ENCODE measurements at places on chromosomes 3 and 15.

DNA sequence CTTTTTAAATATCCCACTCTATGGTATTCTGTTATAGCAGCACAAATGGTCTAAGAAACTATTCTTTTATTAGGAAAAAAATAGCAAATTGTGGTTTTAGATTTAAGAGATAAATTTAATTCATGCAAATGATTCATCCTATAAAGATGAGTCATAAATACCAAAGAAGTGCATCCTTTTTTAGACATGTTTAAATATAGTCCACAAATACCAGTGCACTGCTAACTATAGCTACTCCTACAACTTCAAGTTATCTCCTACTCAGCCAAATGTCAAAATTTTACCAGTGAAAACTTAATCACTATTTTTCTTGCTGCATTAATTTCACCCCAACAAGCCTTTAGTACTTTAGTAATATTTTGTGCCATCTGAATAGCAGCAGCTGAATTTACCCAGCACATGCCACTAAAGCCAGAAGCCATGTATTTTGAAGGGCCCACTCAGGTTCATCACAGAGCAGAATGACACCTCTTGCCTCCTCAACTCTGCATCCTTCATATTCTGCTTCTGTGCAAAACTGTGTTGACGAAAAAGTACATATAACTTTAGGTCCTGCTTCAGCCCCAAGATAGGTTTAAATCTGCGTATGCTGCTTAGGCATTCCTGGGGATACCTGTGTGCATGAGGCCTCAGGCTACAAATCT lies 24.9 kb downstream of the CX3CR1 start:
- DNase-seq, result no peak

DNA sequence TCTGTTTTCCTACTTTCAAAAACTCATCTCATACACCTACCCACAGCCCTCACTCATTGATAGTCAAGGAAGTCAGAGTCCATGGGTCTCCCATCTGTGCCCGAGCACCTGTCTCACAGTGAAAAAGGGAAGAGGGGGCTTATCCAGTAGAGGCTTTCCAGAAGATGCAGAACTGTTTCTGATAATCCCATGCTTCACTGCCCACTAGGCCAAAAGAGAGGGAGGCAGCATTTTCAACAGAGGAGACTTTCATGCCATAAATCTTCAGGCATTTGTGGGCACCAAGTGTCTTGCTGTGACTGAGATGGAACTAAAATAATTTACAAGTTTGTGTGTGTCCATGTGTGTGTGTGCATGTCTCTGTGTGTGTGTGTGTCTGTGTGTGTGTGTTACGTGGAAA lies 117.9 kb upstream of the PHLDB2 start:
- DNase-seq, result no peak

DNA sequence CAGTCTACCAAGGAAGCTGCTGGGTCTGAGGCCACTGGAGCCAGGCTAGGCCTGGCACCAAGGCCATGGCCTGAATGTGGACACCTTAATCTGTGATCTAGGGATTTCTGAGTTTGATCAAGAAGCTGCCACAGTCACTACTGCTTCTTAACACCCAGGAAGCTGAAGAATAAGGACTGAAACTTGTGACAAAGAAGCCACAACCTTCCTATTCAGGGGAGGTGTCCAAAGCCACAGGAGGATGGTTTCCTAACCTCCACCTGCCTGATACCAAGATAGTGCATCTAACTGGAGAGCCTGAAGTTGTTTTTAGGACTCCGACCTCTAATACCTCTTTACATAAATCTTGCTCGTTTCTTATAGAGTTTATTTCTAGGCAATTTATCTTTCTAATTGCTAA lies 5.5 kb upstream of the ANO10 start:
- no peak for DNase-seq

DNA sequence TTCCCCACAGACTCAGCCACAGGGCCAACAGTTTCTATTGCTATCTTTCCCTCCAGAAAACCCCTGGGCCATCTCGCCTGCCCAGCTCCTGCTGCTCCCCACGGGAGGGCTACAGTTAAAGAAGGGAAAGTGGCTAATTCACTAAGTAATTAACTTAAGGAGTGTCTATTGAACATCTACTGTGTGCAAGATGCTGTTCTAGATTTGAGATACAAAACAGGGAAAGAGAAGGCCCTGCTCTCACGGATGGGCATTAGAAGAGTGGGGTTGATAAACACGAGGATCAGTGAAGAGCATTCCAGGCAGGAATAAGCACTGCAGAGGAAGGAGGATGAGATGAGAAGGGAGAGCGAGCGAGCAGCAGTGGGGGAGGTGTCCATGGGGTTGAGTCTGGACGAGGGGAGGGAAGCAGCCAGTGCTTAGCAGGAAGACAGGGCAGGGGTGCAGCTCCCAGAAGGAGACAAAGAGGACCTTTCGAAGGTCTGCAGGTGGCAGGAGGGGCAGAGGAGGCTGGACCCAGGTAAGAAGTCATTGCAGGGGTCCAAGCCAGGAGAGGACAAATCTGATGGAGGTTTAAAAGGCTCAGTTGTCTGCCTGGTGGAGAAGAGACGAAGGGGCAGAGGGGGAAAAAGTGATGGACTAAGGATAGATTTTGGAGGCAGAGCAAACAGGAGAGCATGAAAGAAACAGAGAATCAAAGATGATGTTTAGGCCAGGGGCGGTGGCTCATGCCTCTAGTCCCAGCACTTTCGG lies 64.7 kb downstream of the KLF15 start:
- no peak for DNase-seq

DNA sequence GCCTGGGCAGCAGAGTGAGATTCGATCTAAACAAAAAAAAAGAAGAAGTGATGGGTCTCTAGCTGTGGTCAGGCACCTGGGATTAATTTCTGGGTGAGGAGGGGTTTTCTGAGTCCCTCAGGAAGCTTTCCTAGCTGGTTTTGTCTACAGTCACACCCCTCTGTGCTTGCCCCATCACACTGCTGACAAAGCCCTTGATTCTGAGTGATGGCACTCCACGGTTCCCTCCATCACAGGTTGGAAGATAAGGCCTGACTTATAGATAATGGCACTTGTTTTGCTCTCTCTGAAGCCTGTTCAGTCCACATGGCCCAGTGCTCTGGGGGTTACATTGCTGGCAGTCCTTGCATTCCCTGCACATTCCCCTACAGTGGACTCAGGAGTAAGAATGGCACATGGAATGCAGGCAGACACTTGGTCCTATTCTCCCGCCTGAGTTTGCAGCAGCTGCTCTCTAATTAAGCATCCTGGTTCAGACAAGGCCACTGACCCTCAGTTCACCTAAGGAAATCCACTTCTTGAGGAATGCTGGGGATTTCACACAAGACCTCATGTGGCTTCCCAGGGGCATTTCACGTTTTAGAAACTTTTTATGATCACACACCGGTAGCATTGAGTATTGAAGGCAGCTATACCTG lies 81.0 kb upstream of the NMNAT3 start:
- DNase-seq, result no peak

- no peak for DNase-seq
These were observed 47.9 kb downstream of the ATP2C1 start for GRCh38 chr3:130941793-130942192.

DNA sequence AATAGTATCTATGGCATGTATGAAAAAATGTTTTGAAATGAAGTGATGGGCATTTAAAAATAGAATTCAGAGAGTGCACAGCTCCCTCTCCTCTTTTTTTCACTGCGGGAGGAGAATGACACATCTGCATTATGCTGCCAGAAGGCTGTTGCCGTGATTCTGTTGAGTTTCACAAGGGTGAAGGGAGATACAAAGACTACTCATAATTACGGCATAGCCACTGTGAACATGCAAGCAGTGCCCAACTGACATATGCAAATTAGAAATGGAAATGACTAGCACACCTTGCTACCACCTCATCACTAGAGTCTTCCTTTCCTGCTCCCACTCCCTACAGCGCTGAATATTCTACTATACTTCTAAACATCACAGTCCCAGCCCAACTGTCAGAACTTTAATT lies 20.1 kb downstream of the IFT57 start:
- DNase-seq, result no peak

DNA sequence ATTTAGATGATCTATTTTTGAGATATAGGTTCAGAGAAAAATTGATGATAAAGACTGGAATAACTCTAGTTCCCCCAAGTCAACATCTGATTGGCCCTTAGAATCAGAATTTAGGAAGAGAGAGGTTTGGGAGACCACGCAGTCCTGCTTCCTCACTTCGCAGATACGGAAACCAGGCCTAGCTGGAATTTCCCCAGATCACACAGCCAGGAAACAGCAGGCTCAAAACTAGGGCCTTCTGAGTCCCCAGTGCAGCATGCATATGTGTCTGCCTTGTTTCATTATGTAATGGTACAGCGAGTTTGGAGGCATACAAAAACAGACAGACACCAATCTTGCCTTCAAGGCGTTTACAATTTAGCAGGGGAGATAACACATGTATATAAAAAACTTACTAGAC lies 177.1 kb upstream of the ICE2 start:
- DNase-seq, result no peak

DNA sequence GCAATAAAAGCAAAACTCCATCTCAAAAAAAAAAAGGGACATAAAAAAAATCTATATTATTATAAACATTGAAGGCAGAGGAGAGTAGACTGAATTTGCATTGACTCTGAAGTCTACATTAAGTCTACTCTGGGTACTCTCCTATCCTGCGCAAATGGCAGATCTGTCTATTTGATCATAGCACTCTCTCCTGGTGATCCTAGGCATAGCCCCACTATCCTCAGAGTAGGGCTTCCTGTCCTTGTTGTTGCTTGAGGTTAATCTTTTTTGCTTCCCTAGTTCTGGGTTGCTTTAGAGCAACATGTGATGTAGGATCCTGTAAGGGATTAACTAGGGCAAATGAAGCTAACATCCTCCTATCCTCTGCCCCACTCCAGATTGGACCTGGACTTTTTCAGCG lies 82.1 kb upstream of the LRRFIP2 start:
- no peak for DNase-seq

DNA sequence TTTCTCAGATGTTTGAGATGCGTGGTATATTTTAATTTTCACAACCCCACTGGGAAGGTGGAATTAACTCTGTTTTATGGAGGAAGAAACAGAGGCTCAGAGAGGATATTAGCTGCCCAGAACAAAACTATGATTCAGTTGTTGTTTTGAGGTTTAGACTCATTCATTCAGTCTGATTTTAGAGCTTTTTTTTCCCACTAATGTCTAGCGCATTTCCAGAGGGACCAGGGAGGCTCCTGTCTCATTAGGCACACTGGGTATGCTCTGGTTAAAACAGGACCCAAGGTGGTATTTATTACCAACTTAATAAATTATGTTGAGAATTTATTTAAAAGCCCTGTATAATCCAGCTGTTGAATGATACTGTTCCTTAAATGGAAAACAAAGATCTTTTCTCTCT lies 272.0 kb upstream of the RGMA start:
- DNase-seq, result no peak

GRCh38 chr15:72961346-72961745 lies 90.9 kb upstream of the NEO1 start:
- no peak for DNase-seq

DNA sequence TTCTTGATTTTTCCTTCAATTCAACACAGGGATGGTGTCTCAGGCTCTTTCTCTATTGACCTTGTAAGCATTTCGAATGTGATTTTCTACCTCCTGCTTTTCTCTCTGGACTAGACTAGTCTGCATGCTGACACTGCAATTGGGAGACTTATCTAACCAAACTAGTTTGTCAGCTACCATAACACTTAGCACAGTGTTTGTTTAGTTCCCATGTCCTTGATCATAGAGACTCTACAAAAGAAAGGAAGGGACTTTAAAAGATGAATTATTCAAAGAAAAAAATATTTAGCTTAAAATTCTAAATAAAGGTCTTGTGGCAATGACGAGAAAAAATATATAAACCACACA lies 407.0 kb downstream of the ERC2 start:
- no peak for DNase-seq

DNA sequence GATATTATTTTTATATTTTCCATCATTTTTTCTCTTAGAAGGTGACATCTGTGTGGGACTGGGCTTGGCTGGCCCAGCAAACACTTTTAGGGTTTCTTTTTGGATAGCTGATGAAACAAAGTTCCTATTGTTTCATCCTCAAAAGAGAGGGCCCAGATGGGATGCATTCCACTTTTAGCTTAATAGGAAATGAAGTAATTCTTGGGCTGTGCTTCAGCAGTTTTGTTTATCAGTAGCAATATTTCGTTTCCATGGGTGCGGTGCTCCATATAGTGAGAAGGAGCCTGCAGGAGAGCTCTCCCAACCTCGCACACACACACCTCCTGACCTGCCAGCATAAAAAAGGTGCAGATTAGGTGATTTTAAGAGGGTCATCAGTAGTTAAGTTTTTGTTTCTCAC lies 147.5 kb downstream of the AKAP13 start:
- no peak for DNase-seq

DNA sequence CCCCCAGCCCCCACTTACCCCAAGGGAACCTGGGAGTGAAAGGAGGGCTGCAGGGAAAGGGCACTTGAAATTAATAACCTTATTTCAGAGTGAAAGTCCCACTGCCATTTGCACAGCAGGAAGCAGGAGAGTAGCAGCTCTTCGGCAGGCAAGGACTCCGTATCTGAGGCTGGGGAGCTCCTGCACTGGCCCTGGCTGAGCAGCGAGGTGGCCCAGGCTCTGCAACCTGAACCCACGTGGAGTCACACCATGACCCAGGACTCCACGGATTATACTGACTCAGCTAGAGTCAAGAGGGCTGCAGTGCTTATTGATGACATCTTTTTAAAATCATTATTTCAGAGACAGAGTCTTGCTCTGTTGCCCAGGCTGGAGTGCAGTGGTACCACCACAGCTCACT lies 214.5 kb downstream of the XXYLT1 start:
- DNase-seq, result peak; percentile 7

- DNase-seq, result no peak
These were observed 203.2 kb upstream of the PPP2R3A start for GRCh38 chr3:135762188-135762856.

DNA sequence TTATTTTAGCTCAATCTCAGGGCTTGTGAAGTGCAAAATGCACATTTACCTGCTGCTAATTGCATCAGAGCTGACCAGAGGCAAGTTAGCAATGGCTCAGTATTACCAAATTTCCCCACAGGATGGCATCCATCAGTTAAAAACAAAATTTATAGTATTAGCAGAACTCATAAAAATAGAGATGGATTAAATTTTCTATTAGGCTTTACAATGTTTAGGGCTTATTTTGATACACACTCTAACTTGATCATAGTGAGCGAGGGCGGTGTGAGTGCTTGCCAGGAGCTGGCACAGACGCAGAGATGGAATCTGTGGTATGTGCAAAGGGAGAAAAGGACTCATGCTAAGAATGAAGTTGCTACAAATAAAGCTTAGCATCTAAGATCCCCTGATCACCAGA lies 241.0 kb downstream of the NSUN3 start:
- DNase-seq, result peak; percentile 31

- no peak for DNase-seq
These were observed 30.0 kb upstream of the CYP11A1 start for GRCh38 chr15:74397239-74398068.

DNA sequence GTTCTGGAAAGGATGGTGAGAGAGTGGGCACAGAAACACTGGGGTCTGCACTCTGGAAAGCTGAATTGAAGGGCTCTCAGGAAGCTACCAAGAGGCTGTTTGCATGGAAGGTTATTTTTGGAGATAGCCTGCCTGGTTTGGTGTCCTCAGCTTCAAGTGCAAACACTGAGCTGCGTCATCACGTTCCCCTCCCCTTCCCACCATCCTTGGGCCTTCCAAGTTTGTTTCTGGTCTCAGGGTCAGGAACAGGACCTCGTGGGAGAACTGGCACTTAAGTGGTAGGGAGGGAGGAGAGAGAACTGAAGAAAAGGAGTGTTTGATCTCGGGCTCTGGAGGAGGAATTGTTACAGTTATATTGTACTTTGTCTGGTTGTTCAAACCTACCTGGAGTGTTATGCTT lies 10.6 kb downstream of the ST6GAL1 start:
- no peak for DNase-seq
